GM10248 (cell line): ENCODE measurements at places on chromosomes 5 and 9.

DNA sequence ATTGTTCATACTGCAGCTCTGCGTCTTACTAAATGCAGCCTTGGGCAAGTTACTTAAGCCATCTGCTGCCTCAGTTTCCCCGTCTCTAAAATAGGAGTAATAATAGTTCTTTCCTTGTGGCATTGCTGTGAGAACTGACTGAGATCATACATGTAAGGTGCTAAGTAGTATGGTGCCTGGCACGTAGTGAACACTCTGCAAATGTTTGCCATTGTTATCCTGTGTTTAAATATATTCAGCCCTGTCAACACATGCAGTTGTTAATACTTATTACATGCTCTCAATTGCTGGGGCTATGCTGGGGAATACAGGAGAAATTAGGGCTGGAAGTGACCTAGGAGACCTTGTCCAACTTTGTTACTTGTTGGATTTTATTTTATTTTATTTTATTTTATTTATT is 105.2 kb upstream of the RAI14 start:
- no peak for DNase-seq

GRCh38 chr5:60256546-60256945 is 363.0 kb upstream of the PDE4D start:
- DNase-seq = no peak

- no peak for DNase-seq
These were observed 26.2 kb upstream of the CTNNAL1 start for GRCh38 chr9:109039539-109039938.

GRCh38 chr5:3564116-3564515 is 31.5 kb upstream of the IRX1 start:
- DNase-seq = no peak
